Ovary (tissue), 10 donors: ENCODE measurements at places on chromosomes 2 and 18. TPM values are rescaled to one million over a fixed set of nuclear protein-coding genes. Genes with fewer than 3 reads are reported as not detected.

GRCh38 chr18:35514752-35515459 is 17.1 kb upstream of the INO80C start:
- DNase-seq = no peak

DNA sequence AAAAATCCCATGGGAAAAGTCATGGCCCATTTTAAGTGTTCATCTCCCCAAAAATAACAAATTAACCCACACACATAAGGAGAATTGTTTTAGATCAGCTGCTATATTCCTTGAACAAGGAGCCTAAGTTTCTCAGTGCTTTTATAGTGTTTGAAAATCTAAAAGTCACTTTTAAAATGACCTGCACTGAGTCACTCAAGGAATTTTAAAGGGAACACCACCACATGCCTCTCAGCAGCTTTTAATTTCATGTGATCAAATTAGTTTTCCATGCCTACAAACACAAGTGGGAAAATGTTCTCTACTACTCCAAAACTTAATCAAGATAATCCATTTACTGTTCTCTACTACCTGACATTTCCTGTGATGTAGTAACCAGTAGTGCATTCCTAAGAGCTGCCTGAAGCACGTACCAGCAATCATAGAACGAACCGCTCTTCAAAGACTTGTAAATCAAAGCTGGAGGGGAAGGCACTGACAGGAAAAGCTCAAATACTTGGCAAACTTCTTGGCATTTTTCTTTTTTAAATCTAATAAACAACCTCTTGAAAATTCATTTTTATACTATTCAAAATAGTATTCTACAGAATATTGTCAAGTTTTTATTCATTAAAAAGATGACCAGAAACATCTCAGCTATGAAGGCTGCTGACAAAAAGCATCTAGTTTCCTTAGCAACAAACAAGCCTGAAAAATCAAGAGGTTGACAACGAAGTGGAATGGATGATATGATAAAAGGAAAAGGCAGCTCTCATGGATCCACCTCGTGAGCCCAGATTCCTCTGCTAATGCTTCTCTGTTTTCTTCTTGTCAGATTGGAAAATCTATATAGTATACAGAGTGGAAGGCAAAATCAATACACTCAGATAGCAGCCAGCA is 37.2 kb downstream of the LRPPRC start:
- DNase-seq = no peak

DNA sequence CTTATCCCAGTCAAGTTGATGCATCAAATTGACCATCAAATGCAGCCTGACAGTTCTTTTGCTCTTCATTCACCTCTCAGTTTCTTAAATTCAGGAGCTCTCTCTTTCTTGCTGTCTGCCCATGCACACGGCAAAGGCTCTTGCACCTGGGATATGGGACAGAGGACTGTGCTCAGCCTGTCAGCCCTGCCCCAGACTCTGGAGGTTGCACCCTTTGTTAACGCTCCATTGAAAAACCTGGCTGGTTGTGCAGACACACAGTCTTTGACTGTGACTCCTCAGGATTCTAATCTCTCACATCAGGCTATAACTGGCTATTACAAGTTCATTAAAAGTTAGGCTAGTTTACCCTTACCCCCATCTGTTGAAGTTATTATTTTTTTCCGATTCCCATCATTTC is 1032.5 kb downstream of the SOCS6 start:
- DNase-seq = no peak

GRCh38 chr2:226649871-226650660 is 149.6 kb downstream of the IRS1 start:
- peak; percentile 78 for DNase-seq

DNA sequence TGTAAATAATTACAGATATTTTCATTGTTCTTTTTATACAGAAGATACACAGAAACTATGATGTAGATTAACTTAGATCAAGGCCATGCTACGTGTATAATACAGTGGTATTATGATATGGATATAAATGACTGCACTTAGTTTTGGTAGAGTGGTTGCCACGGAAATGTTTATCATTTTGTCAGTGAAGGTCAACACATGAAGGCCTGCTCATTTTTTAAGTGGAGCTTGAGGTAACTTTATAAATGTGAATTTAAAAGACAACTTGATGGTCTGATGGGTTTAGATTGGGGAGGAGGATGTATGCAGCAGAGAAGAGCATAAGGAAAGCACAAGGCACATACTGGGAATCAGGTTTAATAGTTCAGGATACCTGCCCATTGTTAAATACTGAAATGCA is 14.4 kb upstream of the BBS5 start:
- DNase-seq = no peak

Gene TCF23
- polyA plus RNA-seq = 56.1 TPM

Gene COPS9
- polyA plus RNA-seq = 236 TPM

Gene BOLL
- not detected for polyA plus RNA-seq
